Right atrium auricular region (tissue), 2 donors: ENCODE measurements at places on chromosomes 16 and 17.

DNA sequence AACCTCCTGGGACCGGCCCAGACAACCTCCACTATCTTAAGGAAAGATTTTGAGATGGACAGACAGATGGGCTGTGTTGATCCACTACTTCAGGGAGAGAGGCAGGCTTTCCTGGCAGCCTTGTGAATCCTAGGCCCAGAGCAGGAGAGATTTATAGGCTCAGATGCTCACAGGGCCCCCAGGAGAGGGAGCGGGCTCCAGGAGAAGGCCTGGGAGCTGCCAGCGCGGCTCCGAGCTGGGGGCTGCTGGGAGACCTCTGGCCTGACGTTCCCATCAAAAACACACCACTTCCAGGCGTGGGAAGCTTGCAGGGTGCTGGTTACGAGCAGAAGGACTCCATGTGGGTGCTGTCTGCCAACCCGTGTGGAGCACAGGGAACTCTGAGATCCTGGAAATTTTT, 53.2 kb downstream of the MYH11 start:
- H3K4me1 ChIP-seq = no peaks in the 10 kb centered on the region
- no peaks in the 10 kb centered on the region for H3K27me3 ChIP-seq
- no peaks in the 10 kb centered on the region for H3K36me3 ChIP-seq

GRCh38 chr16:85863384-85863774, 35.6 kb upstream of the IRF8 start:
- no peaks in the 10 kb centered on the region for H3K4me1 ChIP-seq
- DNase-seq = no peak
- H3K4me3 ChIP-seq = no peak overlapping the region
- H3K27me3 ChIP-seq = no peaks in the 10 kb centered on the region

- H3K4me1 ChIP-seq = no peaks in the 10 kb centered on the region
- no peaks in the 10 kb centered on the region for H3K27me3 ChIP-seq
- DNase-seq = no peak
- no peak overlapping the region for H3K27ac ChIP-seq
- H3K4me3 ChIP-seq = no peak overlapping the region
Observed at GRCh38 chr16:20181416-20181815, 107.7 kb upstream of the GPR139 start.

DNA sequence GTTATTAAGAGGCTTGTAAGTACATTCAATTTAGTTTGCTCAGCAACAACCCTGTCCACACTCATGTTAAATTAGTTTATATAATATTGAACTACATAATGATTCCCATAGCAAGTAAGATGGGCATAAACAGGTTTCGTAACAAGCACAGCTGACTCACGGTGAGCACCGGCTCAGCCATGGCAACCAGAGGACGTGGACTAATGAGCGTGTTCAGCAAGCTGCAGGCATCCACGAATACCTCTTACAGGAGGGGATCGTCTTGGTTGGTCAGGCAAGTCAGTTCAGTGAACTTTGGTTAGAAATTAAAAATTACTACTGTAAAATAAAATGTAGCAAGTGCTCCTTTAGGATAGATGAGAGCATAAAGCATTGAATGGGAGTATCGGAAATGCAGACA, 58.4 kb downstream of the ELAC2 start:
- H3K27me3 ChIP-seq = no peaks in the 10 kb centered on the region
- no peaks in the 10 kb centered on the region for H3K4me1 ChIP-seq
- H3K36me3 ChIP-seq = peaks cover 25% of the 10 kb centered on the region
- no peak for DNase-seq
- H3K27ac ChIP-seq = no peak overlapping the region
